ENCODE measurements at places on chromosomes 12 and 14. TPM values are rescaled to one million over a fixed set of nuclear protein-coding genes. Genes with fewer than 3 reads are reported as not detected.

DNA sequence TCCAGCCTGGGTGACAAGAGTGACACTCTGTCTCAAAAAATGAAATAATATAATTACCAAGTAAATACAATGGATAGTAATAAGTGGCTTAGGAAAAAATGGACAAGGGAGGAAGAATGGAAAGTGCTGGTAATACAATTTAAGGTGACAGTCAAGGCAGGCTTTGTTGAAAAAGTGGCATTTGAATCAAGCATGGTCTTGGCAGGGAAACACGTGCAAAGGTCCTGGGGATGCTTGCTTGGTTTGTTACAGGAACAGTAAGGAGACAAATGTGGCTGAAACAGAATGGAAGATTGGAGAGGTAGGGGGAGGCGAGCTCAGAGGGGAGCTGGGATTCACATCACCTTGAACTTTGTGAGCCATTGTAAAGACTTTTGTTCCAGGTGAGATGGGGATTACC is 153.2 kb downstream of the TMEM132C start:
- no peak for DNase-seq
- no peak overlapping the region for H3K27ac ChIP-seq
- H3K36me3 ChIP-seq: no peaks in the 10 kb centered on the region
- H3K4me3 ChIP-seq: no peak overlapping the region
- no peaks in the 10 kb centered on the region for H3K4me1 ChIP-seq

- H3K36me3 ChIP-seq: no peaks in the 10 kb centered on the region
- DNase-seq: no peak
- peaks cover 4% of the 10 kb centered on the region for H3K4me1 ChIP-seq
- H3K4me3 ChIP-seq: no peak overlapping the region
- peaks cover 12% of the 10 kb centered on the region for H3K27me3 ChIP-seq
- no peak overlapping the region for H3K27ac ChIP-seq
Measured at GRCh38 chr14:99378782-99379214, 101.9 kb downstream of the SETD3 start.

GRCh38 chr14:34933301-34933700 is 49.5 kb upstream of the SRP54 start:
- H3K36me3 ChIP-seq: peaks cover 10% of the 10 kb centered on the region
- H3K27ac ChIP-seq: peak overlapping the region; percentile 79
- no peak overlapping the region for H3K4me3 ChIP-seq
- DNase-seq: no peak
- H3K4me1 ChIP-seq: peaks cover 49% of the 10 kb centered on the region
- H3K27me3 ChIP-seq: no peaks in the 10 kb centered on the region

GRCh38 chr12:122104844-122105243 is 26.3 kb downstream of the MLXIP start:
- peaks cover 78% of the 10 kb centered on the region for H3K4me1 ChIP-seq
- H3K27me3 ChIP-seq: no peaks in the 10 kb centered on the region
- H3K27ac ChIP-seq: peak overlapping the region; percentile 84
- H3K36me3 ChIP-seq: peaks cover 26% of the 10 kb centered on the region
- H3K4me3 ChIP-seq: peak overlapping the region; percentile 58

The PLEKHD1 gene
- 0.07 TPM for total RNA-seq

The PLBD1 gene
- not detected for total RNA-seq
